ENCODE measurements at places on chromosomes 3 and 15. TPM values are rescaled to one million over a fixed set of nuclear protein-coding genes. Genes with fewer than 3 reads are reported as not detected.

MAGI1 gene
- total RNA-seq: 6.3 TPM

DNA sequence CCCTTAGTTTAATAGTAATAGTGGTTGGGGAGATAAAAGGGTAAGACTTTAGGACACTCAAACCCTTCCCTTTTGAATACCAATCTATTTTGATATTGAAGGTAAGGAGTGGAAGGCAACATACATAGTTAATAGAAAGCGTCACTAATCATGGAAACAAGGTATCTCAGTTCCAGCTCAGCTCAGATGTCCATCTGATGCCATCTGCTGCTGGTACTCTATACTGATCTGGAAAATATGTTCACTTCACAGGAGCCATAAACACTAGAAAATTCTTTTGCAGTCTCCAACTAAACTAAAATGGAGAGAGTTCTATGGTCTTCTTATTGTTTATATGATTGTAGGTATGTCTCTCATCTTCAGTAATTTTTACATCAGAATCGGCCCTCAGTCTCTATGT is 1777.1 kb downstream of the OTOL1 start:
- DNase-seq: no peak
- no peak overlapping the region for H3K4me3 ChIP-seq
- H3K27ac ChIP-seq: no peak overlapping the region

GRCh38 chr3:15815696-15816095 is 17.9 kb upstream of the ANKRD28 start:
- H3K4me1 ChIP-seq: peaks cover 18% of the 10 kb centered on the region
- peaks cover 6% of the 10 kb centered on the region for H3K36me3 ChIP-seq
- peak; percentile 68 for DNase-seq
- H3K27me3 ChIP-seq: no peaks in the 10 kb centered on the region

GRCh38 chr3:154398084-154398967 is 31.7 kb downstream of the GPR149 start:
- H3K4me1 ChIP-seq: no peaks in the 10 kb centered on the region
- no peak overlapping the region for H3K27ac ChIP-seq
- no peak overlapping the region for H3K4me3 ChIP-seq
